Ureter (tissue), 1 donor: ENCODE measurements at places on chromosomes 7 and 10.
A peak's percentile ranks its signal among the peaks of the same experiment; 100 is the strongest.

GRCh38 chr7:77727936-77728701, 31.9 kb downstream of the RSBN1L start:
- no peak for DNase-seq

DNA sequence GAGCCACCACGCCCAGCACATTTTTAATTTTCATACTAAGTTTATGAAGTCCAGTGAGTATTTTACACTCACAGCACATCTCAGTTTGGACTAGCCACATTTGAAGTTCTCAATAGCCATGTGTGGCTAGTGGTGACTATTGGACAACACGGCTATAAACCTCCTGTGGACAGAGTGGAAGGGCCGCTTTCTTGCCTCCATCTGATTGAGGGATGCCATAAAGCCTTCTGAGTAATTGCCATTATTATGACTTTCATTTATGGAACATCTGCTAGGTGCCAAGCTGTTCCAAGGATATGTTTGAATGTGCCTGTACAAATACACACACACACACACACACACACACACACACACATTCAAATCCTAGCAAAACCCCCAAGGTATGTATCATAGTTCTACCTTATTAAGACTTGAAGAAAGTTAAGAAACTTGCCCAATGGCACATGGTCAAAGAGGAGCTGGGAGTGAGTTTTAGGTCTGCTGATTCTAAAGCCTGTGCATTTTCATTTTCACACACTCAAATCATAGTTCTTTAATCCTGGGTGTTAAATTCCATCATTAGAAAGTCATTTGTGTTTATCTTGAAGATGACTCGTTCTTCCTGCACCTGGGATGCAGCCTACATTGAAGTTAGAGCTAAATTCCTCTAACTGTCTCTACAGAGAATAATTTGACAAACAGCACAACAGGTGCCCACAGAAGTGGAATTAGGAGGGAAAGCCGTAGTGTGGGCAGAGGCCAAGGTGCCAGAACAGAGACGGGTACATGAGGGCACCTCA, 143.3 kb downstream of the PKD1L1 start:
- DNase-seq: no peak

GRCh38 chr10:97542169-97543024, 30.2 kb upstream of the ANKRD2 start:
- peak; percentile 82 for DNase-seq

- no peak for DNase-seq
Measured at GRCh38 chr10:115555887-115556402, 462.8 kb downstream of the ATRNL1 start.

GRCh38 chr7:140723006-140723405, 26.5 kb downstream of the NDUFB2 start:
- no peak for DNase-seq

DNA sequence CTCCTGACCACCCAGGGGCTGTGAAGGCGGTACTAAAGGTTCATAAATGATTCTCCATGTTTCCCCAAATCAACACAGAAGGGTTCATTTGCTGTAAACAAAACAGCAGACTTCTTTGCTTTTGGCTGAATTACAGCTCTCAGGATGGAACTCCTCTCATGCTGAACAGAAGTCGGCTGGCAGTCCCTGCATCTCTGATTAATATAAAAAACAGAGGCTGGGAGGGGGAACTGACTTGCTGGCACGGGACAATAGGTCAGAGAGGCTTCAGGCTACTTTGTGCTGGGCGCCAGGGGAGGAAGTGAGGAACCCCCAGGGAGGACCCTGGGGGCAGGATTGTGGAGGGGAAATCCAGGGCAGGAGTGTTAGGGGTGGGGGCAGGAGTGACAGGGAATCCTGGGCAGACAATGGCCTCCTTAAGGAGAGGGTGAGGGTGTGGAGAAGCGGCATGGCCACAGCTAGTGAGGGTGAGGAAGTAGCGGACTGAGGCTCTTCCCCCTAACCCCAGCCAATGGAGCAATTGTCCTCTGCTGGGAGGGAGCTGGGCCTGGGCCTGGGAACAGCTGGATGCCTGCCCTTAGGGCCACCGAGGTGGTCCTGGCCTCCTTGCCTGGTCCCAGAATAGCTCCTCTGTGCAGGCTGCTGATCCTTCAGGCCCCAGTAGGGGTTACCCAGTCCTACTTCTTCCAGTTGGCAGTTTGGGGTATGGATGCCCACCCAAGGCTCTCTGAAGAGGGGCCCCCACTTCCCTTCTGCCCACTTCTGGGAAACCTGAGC, 9.2 kb upstream of the SFRP5 start:
- no peak for DNase-seq

- DNase-seq: no peak
Measured at GRCh38 chr7:107920048-107920772, 29.2 kb downstream of the DLD start.

DNA sequence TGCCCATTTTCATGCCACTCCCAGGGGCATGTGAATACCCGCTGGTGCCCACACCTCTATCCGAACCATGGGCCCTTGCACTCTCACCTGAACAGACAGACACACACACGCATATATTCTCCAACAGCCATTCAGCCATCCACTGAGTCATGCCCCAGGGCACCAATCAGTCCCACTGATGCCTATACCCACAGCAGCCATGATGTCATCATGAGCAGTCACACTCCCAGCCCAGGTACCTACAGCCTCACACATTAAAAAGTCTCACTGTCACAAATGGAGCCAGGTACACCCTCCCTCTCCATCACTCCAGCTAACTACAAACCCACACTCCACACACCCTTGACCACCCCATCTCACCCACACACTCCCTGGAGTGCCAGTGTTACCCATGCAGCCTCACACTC, 12.2 kb downstream of the VSIR start:
- DNase-seq: no peak

- DNase-seq: no peak
Measured at GRCh38 chr7:35817181-35817580, 16.3 kb downstream of the SEPTIN7 start.

- DNase-seq: no peak
Measured at GRCh38 chr7:18619311-18619710, 123.8 kb downstream of the HDAC9 start.

DNA sequence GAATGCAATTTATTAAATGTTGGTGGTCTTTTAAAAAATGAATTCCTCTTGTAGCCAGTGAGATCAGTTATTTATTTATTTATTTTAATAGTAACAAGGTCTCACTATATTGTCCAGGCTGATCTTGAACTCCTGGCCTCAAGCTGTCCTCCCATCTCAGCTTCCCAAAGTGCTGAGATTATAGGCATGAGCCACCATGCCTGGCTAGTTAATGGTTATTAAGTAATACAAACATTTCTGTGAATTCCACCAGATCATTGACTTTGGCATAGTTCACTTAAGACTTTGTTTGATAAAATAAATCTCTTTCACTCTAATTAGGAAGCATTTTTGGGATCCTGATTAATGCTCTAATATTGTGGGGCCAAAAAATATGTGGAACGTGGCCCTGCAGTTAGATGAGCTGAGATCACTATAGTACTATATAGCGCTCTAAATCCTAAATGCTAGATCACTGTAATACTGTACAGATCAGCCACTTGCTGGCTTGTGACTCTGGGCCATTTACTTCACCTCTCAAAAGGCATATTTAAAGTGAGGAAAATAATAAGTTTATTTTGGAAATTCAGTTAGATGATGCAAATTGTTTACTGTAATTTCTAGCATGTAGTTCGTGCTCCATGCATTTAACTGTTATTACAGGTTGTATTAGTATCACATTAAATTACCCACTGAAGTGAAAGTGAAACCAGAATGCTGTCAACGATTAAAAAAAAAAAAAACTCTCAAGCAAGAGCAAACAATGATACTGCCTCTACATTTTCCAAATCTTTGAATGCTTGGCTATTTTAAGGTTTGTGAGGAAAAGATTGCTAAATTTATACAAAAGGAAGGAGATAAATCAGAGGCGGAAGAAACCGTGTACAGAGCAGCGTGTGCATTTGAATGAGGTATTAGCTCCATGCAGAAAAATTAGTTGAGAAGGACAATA, 15.9 kb upstream of the FAS start:
- DNase-seq: no peak

DNA sequence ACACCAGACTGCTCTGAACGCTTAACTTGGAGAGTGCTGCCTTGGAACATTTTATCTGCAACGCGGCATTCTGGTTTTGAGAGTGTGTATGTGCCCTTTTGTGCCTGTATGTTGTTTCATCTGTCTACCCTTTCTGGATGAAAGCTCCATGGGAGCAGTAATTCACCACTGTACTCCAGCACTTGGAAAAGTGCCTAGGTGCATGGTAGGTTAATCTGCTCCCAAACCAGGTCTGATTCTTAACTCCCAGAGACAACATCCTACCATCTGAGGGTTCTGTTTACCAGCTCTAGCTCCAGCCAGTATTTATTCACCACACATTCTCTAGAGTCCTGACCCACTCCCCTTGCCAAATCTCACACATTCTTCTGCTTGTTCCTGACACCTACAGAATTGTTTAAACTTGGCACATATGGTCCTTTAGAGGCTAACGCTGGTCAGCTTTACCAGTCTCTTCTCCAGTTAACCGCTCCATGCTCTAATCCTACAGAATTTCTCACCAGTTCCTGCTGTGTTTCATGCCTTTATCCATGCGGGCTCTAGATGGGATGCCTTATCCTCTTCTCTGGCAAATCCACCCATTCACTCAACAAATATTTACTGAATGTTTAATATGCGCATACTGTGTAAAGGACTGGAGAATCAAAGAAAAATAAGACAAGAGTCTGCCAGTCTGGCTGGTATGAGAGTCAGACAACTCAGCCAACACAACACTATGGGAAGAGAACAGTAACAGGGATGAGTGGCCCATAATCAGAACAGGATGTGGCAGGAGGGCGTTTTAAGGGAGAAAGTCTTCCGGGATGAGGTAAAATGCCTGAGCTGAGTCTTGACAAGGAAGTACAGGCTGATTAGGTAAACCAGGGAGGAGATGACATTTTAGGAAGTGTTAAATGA, 46.3 kb downstream of the MTPN start:
- no peak for DNase-seq

DNA sequence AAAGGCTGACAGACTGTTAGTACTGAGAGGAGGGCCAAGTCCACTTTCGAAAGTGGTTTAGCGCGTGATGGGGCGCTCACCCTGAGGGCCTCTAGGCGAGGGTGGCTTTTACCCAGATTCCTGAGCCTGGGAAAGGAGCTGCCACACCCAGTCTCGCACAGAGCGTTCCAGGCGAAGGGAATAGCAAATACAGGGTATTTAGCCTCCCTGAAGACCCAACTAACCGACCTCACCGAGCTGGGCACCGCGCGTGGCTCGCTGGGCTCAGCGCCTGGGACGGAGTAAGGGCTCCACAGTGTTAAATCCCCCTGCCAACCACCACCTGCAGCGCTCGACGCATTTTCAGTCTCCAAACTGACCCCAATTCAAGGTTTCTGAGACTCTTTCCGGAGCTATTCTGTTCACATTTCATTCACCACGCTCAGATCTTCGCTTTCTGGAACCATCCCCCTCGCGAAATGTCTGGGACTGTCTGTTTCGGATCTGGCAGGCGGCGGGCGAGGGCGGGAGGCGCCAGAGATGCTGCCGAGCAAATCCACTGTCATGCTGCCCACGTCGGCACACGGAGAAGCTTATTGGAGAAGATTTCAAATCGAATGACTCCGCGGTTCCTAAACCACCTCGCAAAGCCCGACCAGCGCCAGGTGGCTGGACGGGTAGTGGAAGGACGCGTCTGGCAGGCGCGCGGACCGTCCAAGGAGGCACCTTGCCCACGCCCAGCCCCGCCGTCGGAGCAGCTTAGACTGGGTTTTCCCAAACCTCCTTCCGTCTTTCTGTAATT, 1.4 kb upstream of the OSBPL3 start:
- peak; percentile 49 for DNase-seq

- no peak for DNase-seq
Measured at GRCh38 chr10:25556457-25556856, 377.6 kb upstream of the MYO3A start.

- no peak for DNase-seq
Measured at GRCh38 chr10:34670081-34670480, 145.0 kb downstream of the PARD3 start.

- DNase-seq: no peak
Measured at GRCh38 chr7:120738816-120739215, 119.1 kb downstream of the TSPAN12 start.

DNA sequence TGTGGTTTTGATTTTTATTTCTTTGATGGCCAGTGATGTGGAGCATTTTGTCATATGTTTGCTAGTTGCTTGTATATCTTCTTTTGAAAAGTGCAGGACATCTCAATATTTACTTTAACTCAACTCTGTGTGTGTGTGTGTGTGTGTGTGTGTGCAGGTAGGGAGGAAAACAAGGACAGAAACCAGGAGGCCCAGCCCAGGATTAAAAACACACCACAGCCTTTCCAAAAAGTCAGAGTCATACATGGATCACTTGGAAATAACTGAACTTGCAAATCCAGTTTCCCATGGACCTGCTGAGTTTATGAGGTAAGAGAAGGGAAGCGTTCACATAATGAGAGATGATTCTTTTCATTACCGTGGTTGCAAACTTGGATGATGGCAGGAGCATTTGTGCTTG, 189.9 kb upstream of the LYZL1 start:
- no peak for DNase-seq

GRCh38 chr7:152383341-152384234, 52.2 kb downstream of the KMT2C start:
- DNase-seq: no peak

GRCh38 chr7:15245831-15246230, 316.0 kb downstream of the AGMO start:
- DNase-seq: no peak
